Activated gamma-delta T cell (primary cell): ENCODE measurements at places on chromosomes 12 and 14.

- no peak for DNase-seq
These were observed 9.2 kb upstream of the NUAK1 start for GRCh38 chr12:106147956-106148355.

DNA sequence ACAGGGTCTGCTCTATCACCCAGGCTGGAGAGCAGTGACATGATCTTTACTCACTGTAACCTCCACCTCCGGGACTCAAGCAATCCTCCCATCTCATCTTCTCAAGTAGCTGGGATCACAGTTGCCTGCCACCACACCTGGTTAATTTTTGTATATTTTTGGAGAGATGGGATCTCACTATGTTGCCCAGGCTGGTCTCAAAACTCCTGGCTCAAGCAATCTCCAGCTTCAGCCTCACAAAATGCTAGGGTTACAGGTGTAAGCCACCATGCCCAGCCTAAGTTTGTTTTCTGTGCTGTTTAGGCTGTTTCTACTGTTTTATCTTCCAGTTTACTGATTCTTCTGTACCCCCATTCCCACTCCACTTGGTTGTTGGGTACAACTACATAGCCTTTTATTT lies 66.3 kb downstream of the INSM2 start:
- no peak for DNase-seq

GRCh38 chr14:96255501-96256366 lies at the start of gene BDKRB1:
Gene BDKRB1, plus strand, starts transcription at chr14:96256210. Its CDS starts 7,473 bp downstream, at chr14:96263683.
- DNase-seq: no peak

- no peak for DNase-seq
These were observed 33.6 kb upstream of the TMEM179 start for GRCh38 chr14:104638190-104638589.

DNA sequence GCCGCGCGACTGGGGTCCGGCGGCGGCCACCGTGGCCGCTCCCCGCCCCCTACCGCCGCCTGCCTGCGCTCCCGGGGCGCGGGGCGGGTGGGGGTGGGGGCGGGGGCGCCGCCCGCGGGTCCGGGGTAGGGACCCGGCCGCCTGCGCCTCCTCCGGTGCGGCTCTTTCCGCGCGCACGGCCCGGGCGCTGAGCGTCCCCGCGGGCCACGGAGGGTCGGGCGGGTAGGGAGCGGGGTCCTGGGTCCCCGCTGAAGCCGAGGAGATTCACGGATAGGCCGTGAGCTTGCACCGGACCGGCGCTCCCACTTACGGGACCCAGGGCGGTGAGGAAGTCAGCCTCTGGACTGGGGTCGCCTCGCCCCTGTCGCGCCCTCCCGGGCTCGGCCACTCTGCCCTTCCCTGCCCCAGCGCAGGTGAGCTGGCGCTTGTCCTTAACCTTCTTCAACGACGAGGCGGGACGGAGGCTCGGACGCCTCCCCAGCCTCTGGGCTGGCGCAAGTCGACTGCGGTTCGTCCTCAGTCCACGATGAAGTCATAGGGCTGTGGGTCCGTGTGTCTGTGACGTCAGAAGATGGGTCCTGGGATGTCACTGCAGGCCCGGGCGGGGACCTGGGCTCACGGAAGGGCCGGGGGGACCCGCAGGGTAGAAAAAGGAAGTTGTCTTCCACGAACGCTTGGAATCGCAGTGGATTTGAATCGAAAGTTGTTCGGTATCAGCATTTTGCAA lies 514 bp downstream of the FBXO34 start:
- peak; percentile 20 for DNase-seq

GRCh38 chr14:61160798-61161197 lies 120.3 kb downstream of the TMEM30B start:
- no peak for DNase-seq

DNA sequence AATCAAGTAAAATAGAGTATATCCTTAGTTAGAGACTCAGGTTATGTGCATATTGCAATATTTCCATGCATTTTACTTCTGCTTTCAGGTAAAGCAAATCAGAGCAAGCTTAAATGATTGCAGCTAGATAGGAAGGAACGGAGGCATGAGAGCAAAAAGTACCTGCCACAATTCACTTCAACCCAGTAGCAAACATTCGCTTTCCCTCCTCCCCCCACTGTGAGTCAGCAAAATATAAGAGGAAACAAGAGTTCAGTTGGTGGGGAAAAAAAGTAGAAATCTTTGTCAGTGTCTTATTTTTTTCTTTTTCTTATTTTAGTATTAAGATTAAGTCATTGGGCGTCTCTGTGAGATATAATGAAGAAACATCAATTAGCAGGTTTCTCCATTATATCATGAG lies 475.4 kb downstream of the NPAS3 start:
- no peak for DNase-seq

DNA sequence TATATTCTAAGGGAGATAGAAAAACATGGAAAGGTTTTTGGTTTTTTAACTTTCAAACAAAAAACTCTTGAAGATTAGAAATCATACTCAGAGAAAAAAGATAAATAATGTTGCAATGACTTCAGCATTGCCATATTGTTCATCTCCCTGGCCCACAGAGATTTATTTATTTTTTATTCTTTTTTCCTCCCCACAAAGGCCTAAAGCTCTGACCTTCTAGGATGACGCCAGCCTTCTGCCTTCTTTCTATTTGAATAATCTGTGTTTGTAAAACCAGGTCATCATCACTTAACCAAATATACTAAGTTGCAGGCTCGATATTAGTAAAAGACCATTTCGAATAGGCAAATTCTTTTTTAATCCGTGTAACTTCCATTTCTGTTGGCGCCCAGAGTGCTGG lies 4.4 kb upstream of the DCP1B start:
- DNase-seq: no peak

DNA sequence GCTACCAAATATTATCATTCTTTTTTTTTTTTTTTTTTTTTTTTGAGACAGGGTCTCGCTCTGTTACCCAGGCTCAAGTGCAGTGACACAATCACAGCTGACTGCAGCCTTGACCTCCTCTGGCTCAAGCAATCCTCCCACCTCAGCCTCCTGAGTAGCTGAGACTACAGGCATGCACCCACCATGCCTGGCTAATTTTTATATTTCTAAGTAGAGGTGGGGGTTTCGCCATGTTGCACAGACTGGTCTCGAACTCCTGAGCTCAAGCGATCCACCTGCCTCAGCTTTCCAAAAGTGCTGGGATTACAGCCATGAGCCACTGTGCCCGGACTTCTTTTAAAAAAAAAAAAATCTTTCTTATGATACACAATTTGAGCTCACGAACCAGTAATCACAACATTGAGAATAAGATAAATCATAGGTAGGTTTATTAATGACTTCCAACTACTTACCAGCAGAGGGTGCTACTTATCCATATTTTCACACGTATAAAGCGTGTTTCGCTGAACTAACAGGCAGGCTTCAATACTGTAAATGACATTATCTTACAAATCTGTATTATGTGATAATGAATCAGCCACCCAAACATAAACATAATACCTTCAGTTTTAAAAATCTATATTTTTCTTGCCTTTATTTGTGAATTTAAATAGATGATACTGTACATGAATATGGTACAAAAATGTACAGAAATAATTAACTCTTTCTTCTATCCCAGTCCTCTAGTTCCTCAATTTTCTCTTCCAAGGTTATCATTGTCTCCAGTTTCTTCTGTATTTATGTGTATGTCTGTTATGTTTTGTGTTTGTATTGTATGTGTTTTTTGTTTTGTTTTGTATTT lies 42.5 kb upstream of the BCAT1 start:
- DNase-seq: no peak
